Hematopoietic multipotent progenitor cell (in vitro differentiated cells): ENCODE measurements at places on chromosomes 12 and 14.

- DNase-seq = no peak
These were observed 5.4 kb downstream of the UBR7 start for GRCh38 chr14:93212432-93212831.

DNA sequence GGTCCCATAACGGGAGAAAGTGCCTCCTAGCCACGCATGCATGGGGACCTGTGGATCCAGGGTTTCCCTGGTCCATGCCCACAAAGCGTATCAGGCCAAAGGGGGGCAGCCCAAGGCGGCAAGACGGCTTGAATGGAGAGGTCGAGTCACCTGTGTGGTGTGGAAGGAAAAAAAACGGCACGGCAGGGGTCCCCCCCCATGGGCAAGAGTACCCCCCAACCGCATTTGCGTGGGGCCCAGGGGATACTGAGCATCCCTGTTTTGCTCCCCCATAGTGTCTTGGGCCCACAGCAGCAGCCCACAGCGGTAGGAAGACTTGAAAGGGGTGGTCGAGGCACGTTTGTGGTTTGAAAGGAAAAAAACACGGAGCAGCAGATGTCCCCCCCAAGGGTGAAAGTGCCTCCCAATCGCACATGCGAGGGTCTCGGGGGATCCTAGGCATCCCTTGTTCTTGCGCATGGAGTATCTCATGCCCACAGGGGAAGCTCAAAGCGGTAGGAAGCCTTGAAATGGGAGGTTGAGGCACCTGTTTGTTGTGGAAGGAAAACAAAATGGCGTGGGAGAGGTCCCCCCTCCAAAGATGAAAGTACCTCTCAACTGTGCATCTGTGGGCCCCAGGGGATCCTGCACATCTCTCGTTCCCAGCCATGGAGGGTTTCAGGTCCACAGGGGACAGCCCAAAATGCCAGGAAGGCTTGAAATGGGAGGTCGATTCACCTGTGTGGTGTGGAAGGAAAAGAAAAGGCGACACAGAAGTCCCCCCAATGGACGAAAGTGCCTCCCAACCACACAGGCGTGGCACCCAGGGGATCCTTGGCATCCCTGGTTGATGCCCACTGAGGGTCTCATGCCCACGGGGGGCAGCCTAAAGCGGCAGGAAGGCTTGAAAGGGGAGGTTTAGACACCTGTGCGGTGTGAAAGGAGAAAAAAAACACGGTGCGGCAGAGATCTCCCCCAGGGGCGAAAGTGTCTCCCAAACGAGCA, 577.5 kb downstream of the ALG10 start:
- DNase-seq = no peak

GRCh38 chr12:123097561-123098084, 53.3 kb downstream of the PITPNM2 start:
- DNase-seq = no peak

DNA sequence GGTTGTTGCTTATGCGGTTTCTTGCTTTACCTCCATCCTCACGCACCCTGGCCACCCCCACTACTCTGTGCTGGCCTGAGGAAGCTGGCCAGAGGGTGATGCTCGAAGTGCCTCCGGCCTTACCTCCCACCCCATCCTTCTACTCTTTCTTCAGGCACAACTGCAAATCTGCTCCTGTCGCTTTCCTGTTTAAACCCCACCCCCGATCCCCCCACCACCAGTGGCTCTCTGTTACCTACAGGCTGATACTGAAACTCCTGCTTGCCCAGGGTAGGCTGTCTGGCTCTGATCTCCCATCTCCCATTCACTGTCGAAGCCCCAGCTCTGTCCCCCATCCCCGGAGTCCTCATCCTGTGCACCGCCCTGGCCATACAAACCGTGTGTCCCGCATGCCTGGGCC, 111.5 kb downstream of the PRMT8 start:
- no peak for DNase-seq

DNA sequence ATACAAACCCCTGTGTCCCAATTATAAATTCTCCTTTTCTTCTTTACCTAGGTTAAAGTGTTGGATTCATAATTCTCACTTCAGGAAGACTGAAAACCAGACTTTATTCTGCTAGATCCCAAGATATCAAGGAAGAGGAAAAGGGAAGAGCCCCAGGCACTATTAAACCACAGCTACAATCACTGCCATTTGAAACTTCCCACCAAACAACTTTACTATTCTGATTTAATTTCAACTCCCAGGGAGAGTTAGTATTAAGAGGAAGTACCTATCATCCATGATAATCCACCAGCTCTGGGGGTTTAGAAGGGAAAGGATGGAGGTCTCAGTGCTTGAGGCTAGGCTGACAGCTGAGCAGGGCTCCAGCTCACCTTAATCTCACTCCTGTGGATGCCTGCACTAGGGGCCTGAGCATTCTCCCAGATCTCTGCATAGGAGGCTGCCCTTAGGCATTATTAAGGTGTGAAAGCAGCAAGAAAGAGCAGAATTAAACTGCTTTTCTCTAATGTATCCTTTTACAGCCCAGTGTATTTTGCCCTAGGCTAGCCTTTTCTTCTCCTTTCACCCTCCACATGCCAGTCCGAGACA, 52.9 kb downstream of the MYF5 start:
- no peak for DNase-seq

GRCh38 chr14:36633580-36633979, 28.1 kb upstream of the PAX9 start:
- no peak for DNase-seq

GRCh38 chr12:120093592-120094355, 22.8 kb downstream of the RAB35 start:
- no peak for DNase-seq

GRCh38 chr14:37668646-37669045, 73.2 kb downstream of the TTC6 start:
- no peak for DNase-seq

DNA sequence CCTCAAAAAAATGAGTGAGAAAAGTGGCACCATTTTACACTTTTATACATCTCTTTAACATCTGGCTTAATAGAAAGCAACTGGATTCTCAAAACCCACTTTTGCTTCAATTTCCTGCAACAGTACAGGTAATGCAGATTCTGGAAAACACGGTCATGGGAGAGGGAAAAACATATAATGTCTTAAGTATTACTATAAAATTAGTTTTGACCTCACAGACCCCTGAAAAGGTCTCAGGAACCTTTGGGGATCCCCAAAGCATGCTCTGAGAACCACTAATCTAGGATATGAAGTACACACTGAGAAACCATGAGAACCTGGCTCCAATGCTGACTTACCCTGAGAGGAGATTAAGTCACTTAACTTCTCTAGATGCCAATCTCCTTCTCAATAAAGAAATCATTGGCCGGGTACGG, 64.7 kb downstream of the PPP2R5E start:
- DNase-seq = no peak
